ENCODE measurements at places on chromosomes 16 and 17.

- DNase-seq = no peak
- H3K36me3 ChIP-seq = no peaks in the 10 kb centered on the region
- no peak overlapping the region for H3K4me3 ChIP-seq
- H3K4me1 ChIP-seq = no peaks in the 10 kb centered on the region
Observed at GRCh38 chr16:86517652-86518258, 7.4 kb downstream of the FOXF1 start.

DNA sequence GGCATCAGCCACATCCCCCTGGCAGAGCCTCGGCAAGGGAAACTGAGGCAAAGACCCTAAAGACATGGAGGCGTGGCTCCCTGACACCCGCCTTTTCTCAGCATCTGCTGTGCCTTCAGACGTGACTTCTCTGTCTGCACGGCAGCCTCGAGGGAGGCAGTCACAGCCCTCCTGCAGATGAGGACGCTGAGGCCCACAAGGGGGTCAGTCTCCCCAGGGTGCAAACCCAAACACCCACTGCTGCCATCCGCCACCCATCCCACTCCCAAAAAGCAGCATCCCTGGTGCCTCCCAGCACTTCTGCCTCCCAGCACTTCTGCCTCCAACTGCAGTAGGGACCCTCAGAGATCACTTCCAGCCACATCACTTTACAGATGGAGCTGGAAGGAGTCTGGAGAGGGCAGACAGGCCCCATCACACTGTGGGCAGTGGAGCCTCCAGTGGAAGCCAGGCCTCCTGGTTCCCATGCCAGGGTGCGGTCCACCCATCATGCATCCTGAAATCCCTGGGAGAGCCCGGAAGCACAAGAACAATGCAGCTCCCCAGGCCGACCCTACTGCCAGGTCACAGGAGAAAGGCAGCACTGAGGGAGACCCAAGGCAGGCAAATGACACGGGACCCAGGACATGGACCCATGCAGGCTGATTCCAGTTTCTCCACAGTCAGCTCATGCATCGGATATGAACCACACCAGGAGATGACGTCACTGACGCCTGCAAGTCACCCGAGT lies 23.8 kb downstream of the KDM8 start:
- peaks cover 7% of the 10 kb centered on the region for H3K36me3 ChIP-seq
- no peaks in the 10 kb centered on the region for H3K27me3 ChIP-seq
- H3K4me3 ChIP-seq = no peak overlapping the region
- H3K27ac ChIP-seq = no peak overlapping the region
- peaks cover 10% of the 10 kb centered on the region for H3K4me1 ChIP-seq

GRCh38 chr16:24141466-24141865 lies 114.7 kb upstream of the CACNG3 start:
- no peaks in the 10 kb centered on the region for H3K4me1 ChIP-seq
- H3K36me3 ChIP-seq = no peaks in the 10 kb centered on the region
- no peak overlapping the region for H3K27ac ChIP-seq
- DNase-seq = no peak
- no peak overlapping the region for H3K4me3 ChIP-seq
- H3K27me3 ChIP-seq = no peaks in the 10 kb centered on the region

GRCh38 chr16:49600976-49601375 lies 227.4 kb downstream of the C16orf78 start:
- DNase-seq = no peak
- H3K4me3 ChIP-seq = no peak overlapping the region
- no peaks in the 10 kb centered on the region for H3K36me3 ChIP-seq
- no peak overlapping the region for H3K27ac ChIP-seq
- no peaks in the 10 kb centered on the region for H3K4me1 ChIP-seq

GRCh38 chr16:86499889-86500707 lies 10.2 kb upstream of the FOXF1 start:
- H3K4me3 ChIP-seq = no peak overlapping the region
- no peaks in the 10 kb centered on the region for H3K4me1 ChIP-seq
- no peak overlapping the region for H3K27ac ChIP-seq
- no peak for DNase-seq

DNA sequence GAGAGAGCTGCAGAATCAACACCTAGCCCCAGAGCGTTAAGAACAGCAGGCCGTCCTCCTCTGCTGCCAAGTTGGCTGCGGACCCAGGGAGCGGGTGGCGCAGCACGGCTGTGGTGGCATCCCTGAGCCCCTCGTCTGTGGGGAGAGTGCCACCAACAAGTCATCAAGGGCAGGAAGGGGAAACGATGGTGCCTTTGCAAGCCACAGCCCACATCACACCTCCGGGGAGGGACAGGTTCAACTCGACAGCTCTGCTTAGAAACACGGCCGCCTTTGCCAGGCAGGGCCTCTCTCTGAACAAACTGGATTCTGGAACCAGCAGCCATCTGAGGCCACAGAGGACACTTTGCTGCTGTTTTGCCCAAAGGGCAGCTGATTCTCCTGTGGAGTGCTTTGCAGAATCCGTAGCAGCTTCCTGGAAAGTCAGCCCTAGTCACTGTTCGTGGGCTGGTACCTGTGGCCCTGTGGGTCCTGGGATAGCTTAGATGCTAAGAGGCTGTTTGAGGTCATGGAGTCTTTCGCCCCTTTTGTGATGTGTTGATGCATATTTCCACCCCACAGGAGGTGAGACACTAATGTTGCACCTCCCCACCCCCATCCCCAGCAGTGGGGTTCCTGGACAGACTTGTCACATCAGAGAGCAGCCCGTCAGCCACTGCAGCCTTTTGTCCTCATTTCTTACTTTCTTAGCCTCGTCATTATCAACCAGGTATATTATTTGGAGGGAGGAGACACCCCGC lies 270.6 kb downstream of the CPPED1 start:
- H3K27me3 ChIP-seq = no peaks in the 10 kb centered on the region
- no peak for DNase-seq
- peaks cover 2% of the 10 kb centered on the region for H3K4me1 ChIP-seq
- H3K4me3 ChIP-seq = no peak overlapping the region

DNA sequence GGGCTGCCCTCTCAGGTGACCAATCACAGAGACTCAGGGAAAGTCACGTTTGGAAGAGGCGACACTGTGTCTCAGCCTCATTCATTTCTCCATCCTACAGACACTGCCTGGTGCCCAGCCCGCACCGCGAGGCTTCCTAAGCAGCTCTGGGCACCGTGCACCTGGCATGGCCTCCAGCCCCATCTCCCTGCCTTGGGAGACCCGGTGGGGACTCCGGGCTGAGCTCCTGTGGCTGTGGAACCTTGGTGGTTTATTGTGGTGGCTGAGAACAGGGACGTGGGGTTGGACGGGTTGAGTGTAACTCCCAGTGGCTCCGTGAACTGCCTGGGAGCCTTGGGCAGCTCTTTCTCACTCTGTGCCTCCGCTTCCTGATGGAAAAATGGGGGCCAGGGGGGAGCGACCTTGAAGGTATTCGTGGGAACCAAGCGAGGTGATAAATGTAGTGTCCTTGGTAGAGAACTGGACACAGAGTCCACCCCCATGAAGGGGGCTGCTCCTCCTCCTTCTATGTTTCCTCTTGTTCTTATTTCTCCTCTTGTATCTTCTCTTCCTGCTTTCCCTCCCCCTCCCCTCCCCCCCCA lies 215.4 kb downstream of the SEC14L1 start:
- peak overlapping the region; percentile 51 for H3K27ac ChIP-seq
- no peak overlapping the region for H3K4me3 ChIP-seq
- no peak for DNase-seq
- no peaks in the 10 kb centered on the region for H3K27me3 ChIP-seq
- H3K4me1 ChIP-seq = peaks cover 24% of the 10 kb centered on the region
- H3K36me3 ChIP-seq = peaks cover 8% of the 10 kb centered on the region

GRCh38 chr17:35069311-35069710 lies 5.8 kb upstream of the RFFL start:
- peaks cover 3% of the 10 kb centered on the region for H3K36me3 ChIP-seq
- DNase-seq = no peak
- H3K4me1 ChIP-seq = peaks cover 8% of the 10 kb centered on the region
- no peak overlapping the region for H3K27ac ChIP-seq
- no peak overlapping the region for H3K4me3 ChIP-seq
- H3K27me3 ChIP-seq = no peaks in the 10 kb centered on the region

DNA sequence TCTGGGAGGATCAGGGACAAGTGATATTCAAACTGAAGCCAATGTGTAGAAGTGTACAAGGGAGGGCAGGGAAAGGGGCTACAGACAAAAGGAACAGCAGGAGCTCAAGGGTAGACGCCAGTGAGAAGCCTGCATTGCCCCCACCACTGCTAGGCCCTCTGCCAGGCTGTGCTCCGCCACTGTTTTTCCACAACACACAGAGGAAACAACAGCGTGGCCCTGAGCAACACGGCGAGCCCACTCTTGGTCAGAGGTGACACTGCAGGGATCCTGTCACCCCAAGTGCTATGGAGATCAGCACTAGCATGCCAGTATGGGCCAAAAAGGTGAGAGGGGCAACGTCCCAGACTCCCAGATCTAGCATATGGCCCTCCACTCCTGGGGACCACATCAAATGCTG lies 23.4 kb downstream of the MYO18A start:
- peaks cover 75% of the 10 kb centered on the region for H3K4me1 ChIP-seq
- H3K27ac ChIP-seq = peak overlapping the region; percentile 90
- H3K27me3 ChIP-seq = no peaks in the 10 kb centered on the region
- peaks cover 11% of the 10 kb centered on the region for H3K36me3 ChIP-seq
- no peak overlapping the region for H3K4me3 ChIP-seq

DNA sequence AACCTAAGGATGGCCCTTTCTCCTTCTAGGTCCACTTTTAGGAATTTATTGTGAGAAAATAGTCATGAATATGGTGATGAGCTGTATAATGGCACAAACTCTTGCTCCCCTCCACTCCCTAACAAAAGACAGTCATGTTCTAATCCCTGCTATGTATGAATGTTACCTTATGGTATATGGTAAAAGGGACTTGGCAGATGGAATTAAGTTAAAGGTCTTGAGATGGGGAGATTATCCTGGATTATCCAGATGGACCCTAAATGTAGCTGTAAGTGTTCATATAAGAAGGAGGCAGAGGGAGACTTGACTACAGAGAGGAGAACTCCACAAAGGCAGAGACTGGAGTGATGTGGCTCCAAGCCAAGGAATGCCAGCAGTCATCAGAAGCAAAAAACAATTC lies 296.1 kb downstream of the SOX9 start:
- H3K36me3 ChIP-seq = peaks cover 30% of the 10 kb centered on the region
- H3K4me3 ChIP-seq = no peak overlapping the region
- H3K27ac ChIP-seq = peak overlapping the region; percentile 40
- H3K27me3 ChIP-seq = no peaks in the 10 kb centered on the region
- no peak for DNase-seq

DNA sequence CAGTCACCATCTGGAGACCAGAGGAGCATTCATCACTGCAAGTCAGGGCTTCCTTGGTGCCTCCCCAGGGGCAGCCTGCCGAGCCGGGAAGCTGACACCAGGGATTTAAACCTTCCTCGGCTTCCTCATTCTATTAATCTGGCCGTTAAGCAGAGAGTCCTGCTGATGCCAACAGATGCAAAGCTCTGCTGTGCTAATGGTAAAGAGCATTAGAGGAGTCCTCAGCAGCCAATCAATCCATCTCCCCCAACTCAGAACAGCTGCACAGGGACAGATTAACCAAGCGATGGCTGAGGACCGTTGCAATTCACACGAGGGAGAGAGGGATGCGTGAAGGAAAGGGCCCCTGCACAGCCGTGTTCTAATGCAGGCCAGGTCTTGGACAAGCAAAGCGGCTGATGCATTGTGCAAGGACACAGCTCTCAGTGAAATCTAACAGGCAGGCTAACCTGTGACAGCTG lies 116.6 kb downstream of the XYLT1 start:
- no peak overlapping the region for H3K27ac ChIP-seq
- no peaks in the 10 kb centered on the region for H3K4me1 ChIP-seq
- no peaks in the 10 kb centered on the region for H3K27me3 ChIP-seq
- H3K4me3 ChIP-seq = no peak overlapping the region
